ENCODE measurements at places on chromosomes 7 and 10.

GRCh38 chr7:132002343-132002968 lies 446.0 kb upstream of the PODXL start:
- peak; percentile 41 for DNase-seq

GRCh38 chr7:131039836-131040235 lies 287.8 kb upstream of the MKLN1 start:
- DNase-seq, result no peak

- DNase-seq, result peak; percentile 65
These were observed 30.8 kb upstream of the EFCAB10 start for GRCh38 chr7:105611856-105612775.

GRCh38 chr10:26361971-26362370 lies 76.2 kb upstream of the APBB1IP start:
- DNase-seq, result no peak

GRCh38 chr7:50603287-50603686 lies 38.1 kb upstream of the DDC start:
- DNase-seq, result no peak

- DNase-seq, result no peak
These were observed 25.8 kb upstream of the ADRB1 start for GRCh38 chr10:114017873-114018272.

DNA sequence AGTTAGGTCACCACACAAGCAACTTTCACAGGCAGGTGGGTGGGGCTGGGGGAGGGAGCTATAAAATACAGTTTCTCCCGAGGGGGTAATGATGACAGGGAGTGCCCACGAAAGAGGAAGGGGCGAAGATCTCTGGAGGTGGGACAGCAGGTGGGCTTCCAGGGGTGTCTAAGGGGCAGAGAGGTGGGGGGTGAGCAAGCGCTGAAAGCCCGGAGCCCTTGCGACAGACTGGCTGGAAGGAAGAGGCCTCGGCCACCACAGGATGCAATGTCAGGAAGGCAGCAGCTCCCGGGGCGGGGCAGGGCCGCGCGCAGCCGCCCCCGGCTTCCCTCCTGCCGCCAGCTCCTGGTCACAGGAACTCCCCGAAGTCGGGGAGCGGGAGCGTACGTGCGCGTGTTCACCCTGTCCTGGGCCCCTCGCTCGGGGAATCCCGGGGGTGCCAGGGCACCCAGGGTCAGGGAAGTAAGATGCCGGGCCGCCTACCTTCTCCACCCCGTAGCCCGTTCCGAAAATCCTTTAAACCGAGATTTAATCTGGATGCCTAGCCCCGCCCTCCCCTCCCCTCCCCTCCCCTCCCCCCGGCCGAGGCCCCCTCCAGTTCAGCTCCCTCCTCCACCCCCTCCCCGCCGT lies 105.2 kb upstream of the PPIF start:
- no peak for DNase-seq

Measured in HT1080 (cell line).